ENCODE measurements at places on chromosomes 7 and 10.

DNA sequence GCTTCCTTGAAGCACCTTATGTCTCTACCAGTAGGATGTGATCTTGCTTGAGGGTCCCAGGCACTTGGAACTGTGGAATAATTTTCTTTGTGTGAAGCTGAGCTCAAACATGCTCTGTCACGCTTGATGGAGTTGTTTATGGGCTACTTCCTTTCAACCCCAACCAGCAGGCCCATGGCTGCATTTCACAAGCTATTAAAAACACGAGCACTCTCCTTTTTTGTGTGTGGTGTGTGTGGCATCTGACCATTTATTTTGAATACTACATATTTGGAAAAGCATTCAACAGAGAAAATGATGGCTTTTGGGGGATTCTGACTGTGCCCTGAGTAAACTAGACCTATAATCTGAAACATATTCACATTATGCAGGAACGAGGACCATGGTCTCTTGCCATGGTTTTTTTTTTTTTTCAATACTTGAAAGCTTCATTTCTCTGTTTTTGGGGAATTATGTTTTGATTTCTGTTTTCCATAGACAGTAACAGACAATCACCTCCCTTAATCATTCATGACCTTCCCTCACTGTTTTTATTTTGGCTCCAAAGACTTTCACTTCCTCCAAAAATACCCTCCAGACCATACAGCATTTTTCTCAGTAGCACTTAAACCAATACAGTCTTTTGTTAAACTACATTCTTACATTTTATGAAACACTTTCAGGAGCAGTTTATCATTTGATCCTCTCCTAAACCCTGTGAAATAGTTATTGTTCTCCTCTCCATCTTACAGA, 233.6 kb upstream of the BMPER start:
- DNase-seq = no peak

- DNase-seq = no peak
Observed at GRCh38 chr10:90420637-90421318, 437.1 kb downstream of the HTR7 start.

DNA sequence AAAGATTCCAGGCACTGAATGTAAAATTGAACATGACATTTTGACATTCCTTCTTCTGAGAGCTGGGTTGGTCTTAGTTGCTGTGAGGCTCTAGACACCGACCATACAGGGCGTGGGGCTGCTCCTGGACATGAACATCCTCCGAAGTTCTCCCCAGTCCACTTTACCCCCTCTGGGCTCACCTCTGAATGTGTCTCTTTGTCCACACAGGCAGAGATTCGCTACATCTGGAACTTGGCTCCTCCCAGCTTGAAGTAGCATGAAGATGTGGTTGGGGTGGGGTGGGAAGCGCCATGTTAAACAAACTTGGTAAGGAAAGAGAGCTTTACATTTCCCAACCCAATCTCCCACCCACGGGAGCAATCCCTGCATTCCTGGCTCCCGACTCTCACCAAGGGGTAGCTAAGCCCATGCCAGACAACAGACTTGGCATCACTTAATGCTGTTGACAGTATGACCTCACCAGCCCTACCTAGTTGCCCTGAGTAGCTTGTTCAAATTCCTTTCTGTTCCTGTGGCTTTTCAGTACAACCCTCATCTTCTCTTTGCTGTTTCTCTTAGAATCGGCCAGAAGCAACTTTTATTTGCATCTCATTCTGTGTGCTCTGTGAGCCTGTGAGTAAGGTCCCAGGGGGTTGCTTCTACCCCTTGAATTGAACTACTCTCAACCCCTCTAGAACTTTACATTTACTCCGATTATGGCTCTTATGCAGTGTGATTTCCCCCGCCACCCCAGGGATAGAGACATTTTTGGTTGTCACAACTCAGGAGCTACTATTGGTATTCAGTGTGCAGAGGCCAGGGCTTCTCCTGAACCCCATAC, 211.4 kb downstream of the SEC23IP start:
- DNase-seq = no peak

DNA sequence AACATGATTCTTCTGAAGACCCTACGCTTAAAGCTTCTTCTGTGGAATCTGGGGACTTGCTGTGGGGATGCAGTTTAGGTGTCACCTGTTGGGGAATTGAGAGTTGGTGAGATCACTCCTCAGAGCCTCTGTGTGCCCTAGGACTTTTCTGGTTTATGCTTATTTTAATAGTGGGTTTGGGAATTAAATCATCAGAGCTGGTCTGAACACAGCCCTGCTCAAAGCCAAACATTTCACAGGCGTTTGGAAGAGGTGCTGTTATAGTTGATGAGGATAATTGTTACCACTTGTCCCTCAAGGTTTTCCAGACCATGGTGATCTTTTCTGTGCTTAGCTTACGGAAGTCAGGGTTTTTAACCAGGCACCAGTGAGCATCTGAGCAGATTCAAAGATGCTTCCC, 106.1 kb downstream of the EBLN1 start:
- no peak for DNase-seq

- DNase-seq = no peak
Observed at GRCh38 chr7:95503271-95504131, 17.8 kb downstream of the ASB4 start.

GRCh38 chr10:84879991-84880390, 551.6 kb downstream of the CCSER2 start:
- no peak for DNase-seq

GRCh38 chr10:63106111-63106755, 26.9 kb upstream of the NRBF2 start:
- DNase-seq = no peak

- no peak for DNase-seq
Observed at GRCh38 chr10:14409856-14410458, 79.2 kb upstream of the FRMD4A start.

DNA sequence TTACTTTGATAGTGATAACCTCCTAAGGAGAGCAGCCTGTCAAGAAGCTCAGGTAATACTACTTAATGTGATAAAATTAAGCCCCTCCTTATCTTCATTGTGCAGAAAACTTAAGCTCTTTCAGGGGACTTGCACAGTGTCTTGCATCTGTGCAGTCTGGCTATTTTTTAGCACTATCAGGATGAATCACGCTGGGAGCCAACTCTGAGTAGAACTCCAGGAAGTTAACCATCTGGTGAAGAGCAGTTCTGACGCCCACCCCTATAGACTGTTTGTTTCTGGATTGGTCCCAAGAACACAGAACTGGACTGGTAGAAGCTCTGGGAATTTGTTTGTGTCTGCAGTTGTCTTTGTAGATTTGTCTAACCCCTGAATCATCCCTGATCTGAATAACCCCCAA, 41.9 kb downstream of the AGK start:
- no peak for DNase-seq

- DNase-seq = no peak
Observed at GRCh38 chr10:122020226-122020625, 31.3 kb downstream of the TACC2 start.

DNA sequence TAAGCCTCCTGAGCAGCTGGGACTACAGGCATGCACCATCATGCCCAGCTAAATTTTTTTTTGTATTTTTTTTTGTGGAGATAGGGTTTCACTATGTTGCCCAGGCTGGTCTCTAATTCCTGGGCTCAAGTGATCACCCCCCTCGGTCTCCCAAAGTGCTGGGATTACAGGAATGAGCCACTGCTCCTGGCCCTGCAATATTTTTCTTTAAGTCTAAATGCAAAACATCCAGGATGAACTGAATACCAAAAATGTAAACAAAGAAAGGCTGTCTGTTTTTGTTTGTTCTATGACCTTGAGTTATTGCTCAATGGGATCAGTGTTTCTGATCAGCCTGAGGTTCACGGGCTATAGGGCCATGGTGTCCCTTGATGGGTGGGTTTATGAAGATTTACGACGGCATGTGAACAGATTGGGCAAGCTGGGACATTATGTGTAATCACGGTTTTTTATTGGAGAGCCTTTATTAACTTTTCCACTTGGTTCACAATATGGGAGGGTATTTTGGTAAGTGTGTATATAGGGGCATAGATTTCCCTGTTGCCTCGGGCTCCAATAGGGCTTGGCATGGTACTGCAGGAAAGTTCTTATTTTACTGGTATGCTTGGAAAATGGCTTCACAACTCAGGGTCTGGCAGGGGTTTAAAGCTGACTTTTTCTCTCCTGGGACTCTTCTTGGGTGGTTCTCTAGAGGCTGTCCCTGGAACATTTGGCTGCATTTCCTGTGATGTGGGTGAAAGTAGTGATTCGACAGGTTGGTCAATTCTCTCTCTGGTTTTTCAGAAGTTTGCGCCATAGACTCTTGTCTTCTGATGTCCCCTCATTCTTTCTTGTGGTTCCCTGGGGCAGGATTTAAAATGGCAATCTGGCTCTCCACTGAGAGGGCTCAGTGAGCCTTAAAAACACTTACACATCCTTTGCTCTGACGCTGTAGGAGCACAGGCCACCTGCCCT, 41.6 kb downstream of the MRPS33 start:
- no peak for DNase-seq

DNA sequence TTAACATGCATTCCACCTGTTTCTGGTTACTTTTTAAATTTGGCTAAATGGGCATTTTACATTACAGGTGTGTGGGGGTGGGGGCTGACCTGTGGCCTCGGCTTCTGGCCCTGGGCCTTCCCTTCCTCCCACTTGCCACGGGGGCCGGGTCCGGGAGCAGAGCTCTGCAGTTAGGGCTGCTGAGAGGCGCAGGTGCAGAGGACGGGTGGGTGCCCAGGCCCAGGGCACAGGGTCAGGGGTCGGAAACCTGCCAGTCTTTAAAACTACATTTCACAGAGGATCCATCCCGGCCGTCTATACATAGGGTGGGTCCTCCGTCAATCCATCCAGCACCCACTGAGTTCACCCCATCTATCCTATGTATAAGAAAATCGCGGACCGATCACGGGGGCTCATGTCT, 106.5 kb upstream of the INSIG1 start:
- DNase-seq = no peak

DNA sequence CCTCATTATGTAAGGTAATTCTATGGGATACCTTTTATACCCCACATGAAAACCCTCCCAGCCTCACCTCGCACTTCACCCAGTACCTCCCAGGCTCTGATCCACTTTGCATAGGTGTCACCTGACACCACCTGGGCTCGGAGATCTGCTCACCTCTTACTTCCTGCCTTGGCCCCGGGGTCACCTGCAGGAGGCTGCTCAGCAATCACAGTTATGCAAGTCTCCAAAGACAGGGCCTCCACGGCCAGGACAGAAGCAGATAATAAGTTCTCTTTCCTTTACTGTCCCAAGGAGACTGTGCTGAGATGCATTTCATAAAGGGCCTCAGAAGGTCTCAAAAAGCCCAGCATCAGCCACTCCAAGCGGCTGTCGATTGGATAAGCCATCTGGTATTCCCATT, 112.4 kb upstream of the PPP2R2D start:
- DNase-seq = no peak

DNA sequence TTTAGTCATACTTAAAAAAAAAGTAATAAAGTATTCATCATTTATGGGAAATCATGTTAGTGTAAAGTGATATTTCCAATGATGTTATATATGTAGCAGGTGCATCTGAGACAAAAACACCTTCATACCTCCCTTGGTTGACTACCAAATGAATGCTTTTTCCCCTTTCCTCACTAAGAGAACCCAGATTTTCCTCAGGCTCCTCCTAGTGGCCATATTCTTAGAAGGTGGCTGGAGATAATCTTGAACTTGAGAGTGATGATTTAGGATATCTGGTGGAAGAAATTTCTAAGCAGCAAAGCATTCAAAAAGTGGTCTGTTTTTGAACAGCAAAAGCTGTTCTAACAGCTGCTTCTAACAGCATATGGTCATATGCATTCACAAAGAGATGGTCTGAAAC, 16.8 kb upstream of the DNAH11 start:
- no peak for DNase-seq
